ENCODE measurements at places on chromosomes 6 and 20.
A peak's percentile ranks its signal among the peaks of the same experiment; 100 is the strongest.

GRCh38 chr6:11917951-11918738 lies 94.0 kb upstream of the HIVEP1 start:
- DNase-seq: no peak

DNA sequence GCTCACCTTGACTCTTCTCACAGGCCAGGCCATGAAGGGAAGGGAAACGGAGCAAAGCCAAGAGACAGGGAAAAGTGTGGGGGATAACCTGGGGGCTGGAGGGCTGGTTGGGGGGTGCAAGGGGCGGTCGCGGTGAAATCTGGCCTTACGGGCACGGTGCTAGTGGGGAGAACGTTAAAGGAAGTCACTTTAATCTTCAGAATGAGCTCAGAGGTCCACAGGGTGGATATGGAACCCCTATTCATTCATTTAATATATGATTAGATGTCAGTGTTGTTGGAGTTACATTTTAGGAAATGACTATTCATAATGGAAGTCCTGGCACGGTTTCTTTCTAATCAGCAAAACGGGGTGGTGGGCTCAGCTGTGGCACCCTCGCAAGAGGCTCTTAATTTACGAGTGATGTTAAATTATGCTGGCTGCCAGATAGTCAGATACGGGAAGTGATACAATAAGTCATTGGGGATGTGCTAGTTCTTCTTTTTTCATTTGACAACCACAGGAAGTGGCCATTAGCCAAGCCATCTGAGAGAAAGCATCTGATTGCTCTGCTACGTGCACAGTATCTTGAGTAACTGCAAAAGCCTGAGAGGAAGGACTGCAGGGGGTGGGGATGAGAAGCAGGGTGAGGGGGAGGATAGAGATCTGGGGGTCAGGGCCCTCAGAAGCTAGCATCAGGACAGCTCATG lies 253.0 kb downstream of the QKI start:
- no peak for DNase-seq

- no peak for DNase-seq
Observed at GRCh38 chr6:5610640-5611039, 349.3 kb downstream of the FARS2 start.

GRCh38 chr20:56843817-56844216 lies 214.7 kb downstream of the TFAP2C start:
- DNase-seq: no peak

GRCh38 chr20:19213946-19214490 lies 1.6 kb downstream of the SLC24A3 start:
- no peak for DNase-seq

DNA sequence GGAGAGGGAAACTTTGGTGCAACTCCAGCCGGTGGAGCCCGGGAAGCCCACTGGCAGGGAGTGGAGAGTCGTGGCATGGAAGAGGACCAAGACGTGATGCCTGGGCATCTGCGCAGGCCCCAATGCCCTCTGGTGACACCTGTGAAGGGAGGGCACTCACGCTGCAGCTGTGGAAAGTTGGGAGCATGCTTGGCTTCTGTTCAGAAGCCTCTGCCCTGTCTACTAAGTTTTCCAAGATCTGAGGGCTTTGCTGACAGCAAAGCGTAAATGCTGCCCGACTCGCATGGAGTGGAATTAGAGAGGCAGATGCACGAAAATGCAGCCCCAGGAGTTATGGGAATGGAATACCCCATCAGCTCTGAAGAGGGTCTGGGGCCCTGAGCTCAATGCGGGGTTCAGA lies 75.7 kb downstream of the SYNDIG1 start:
- peak; percentile 73 for DNase-seq

GRCh38 chr6:106383573-106383972 lies 23.1 kb downstream of the CRYBG1 start:
- no peak for DNase-seq

- no peak for DNase-seq
Observed at GRCh38 chr6:125818772-125819260, 28.1 kb downstream of the NCOA7 start.

- no peak for DNase-seq
Observed at GRCh38 chr20:34512955-34513419, 3.2 kb upstream of the DYNLRB1 start.

DNA sequence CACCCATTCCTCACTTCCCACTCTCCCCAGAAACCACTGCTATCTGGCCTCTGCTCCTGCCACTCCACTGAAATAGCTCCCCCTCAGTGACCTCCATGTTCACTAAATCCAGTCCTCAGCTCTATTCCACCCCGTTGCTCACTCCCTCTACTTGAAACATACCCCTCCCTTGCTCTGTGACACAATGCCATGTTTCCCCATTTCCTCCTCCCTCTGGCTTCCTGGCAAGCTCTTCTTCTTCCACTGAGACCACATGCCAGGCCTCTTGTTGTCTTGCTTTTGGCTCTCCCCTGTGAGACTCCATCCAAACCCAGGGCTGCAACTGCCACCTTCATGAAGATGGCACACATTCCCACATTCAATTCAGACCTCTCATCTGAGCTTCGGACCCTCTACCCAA lies 13.9 kb downstream of the TMEM151B start:
- DNase-seq: no peak

DNA sequence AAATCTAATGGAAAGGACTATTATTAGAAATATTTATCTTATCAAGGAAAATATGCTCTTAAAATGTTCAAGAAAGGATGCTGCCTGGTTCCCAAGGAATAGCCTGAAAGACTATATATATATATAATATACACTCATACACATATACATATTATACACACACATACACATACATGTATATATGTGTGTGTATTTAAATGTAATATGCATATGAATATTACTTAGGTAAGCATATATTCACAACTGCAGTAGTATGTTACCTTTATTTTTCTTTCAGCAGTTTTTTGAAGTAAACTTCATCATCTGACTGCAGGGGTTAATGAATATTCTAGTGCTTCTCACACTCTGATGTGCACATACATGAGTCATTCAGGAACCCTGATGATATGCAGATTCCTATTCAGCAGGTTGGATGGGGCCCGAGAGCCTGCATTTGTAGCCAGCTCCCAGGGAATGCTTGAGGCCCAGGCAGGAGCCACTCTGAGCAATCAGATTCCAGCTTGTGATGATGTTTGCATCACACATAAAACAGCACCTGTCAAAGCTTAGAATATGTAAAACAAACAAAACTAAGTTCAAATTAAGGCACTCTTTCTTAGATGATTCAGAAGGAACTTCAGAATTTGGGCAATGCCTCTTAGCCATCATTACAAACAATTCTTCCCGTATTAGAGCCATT lies 16.1 kb downstream of the MYLK4 start:
- DNase-seq: no peak

DNA sequence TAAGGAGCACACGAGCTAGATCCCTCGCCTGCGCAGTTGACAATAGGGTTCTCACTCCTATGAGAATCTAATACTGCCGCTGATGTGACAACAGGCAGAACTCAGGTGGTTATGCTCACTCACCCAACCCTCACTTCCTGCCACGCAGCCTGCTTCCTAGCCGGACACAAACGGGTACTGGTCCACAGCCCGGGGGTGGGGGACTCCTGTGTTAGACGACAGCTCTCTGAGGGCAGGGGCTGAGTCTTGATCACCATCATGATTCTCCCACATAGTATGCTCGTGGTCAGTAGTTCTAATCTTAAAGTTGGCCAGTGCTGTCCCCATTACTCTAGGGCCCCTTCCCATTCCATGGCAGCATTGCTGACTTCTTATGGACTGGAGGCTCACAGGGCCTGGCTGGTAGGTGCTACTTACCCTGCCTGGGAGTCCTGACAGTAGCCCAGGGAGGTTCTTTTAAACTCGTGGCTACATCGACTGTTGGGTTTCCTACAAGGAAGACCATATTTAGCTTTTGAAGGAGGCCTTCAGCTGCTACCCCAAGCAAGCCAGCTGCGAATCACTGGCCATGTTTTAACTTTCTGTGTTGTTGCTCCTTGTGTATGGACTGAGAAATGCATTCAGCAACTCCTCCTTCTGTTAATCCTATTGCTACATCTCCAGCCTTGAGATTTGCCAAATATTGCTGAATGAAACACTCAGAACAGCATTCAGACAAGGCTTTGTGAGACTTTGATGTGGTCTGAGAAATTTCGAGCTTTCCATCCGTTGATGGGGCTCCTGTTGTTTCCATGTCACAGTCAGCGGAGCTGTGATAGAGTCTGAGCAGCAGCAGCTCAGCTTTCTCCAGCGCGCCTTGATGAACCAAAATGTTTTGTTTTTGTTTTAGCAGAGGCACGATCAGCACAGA lies 300.3 kb downstream of the NRN1 start:
- DNase-seq: no peak

DNA sequence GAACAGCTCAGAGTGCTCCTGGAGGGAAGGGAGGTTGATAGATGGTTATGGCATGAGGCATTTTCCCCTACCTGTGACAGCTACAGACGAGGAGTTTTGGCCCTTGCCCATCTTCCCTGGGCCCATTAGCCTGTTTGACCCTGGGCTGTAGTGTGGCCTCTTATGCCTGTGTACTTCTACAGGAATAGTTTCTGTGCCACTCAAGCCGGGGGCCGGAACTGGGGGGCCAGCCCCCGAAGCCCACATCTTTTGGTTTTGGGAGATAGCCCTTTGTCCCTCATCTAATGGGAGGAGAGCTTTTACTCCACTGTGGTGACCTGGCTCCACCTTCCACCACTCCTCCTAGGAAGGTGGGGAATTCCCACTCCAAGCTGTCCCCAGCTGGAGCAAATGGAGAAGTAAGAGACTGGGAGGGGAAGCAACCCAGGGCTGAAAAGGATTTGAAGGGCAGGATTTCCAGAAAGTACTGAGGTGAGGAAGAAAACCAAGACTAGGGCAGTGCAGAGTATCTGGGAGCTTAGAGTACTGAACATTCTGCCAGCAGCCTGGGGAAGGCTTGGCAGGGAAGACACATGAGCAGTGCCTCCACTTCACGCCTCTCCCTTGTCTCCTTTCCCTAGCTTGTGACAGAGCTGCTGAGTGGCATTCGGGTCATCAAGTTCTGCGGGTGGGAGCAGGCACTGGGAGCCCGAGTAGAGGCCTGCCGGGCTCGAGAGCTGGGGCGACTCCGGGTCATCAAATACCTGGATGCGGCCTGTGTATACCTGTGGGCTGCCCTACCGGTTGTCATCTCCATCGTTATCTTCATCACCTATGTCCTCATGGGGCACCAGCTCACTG lies 6.9 kb downstream of the ABCC10 start:
- no peak for DNase-seq

GRCh38 chr20:36826554-36827244 lies 49.2 kb upstream of the TLDC2 start:
- DNase-seq: no peak

DNA sequence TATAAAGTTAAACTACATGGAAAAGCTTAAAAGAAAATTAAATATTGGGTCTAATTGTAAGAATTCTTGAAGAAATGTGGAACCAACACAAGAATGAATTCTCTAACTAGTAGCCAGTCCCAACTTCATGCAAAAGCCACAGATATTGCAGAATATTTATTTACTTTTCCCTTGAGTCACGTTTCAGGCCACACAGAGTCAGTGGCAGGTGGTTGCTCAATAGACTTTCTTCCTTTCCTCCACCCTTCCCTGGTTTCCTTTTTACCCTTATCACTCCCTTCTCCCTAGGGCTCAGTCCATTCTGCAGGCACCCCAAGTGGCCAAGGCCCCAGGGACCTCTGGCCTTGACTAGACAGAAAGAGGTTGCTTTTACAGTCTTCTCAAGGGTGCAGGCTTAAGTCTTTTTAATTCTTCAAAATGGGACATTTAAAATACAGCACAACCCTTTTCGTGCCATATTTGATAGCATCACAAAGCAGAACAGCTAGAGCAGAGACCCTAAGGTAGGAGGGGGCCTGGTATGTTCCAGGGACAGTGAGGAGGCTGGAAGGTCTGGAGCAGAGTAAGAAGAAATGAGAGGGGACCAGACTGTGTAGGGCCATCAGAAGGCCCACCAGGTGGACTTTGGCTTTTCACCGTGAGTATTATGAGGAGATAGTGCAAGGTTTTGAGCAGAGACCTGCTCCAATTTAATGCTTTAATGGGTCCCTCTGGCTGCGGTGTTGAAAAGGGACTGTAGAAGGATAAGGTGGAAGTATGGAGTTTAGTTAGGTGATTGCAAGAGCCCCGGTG lies 65.0 kb downstream of the HDDC2 start:
- DNase-seq: no peak

DNA sequence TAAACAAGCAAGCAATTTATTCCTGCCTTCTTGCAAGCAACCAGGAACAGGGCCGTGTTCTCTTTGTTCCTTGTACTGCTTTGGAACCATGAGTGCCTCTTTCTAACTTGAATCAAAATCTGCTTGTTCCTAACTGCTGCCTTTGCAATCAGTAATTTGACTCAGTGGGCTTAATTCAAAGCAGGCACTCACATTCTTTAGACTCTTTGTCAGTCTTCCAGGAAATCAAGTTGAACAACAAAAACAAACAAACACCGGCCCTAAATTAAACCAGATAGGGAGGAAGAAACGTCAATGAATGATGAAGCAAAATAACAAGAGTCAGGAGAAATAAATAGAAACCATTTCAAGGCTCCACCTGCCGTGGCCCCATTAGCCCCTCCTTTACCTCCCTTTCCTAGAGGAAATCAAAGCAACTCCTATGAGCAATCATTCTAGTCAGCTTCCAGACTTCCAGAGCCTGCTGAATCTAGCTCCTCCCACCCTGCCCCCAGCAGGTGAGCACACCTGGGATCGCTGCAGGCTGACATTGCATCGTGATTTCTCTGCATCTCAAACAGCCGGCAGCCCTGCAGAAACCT lies 582.2 kb upstream of the FLRT3 start:
- DNase-seq: no peak

GRCh38 chr6:70894001-70894400 lies 62.9 kb downstream of the B3GAT2 start:
- DNase-seq: no peak

GRCh38 chr6:168909288-168909687 lies 344.4 kb downstream of the THBS2 start:
- no peak for DNase-seq

GRCh38 chr20:48107560-48107959 lies 322.3 kb upstream of the SULF2 start:
- DNase-seq: no peak

DNA sequence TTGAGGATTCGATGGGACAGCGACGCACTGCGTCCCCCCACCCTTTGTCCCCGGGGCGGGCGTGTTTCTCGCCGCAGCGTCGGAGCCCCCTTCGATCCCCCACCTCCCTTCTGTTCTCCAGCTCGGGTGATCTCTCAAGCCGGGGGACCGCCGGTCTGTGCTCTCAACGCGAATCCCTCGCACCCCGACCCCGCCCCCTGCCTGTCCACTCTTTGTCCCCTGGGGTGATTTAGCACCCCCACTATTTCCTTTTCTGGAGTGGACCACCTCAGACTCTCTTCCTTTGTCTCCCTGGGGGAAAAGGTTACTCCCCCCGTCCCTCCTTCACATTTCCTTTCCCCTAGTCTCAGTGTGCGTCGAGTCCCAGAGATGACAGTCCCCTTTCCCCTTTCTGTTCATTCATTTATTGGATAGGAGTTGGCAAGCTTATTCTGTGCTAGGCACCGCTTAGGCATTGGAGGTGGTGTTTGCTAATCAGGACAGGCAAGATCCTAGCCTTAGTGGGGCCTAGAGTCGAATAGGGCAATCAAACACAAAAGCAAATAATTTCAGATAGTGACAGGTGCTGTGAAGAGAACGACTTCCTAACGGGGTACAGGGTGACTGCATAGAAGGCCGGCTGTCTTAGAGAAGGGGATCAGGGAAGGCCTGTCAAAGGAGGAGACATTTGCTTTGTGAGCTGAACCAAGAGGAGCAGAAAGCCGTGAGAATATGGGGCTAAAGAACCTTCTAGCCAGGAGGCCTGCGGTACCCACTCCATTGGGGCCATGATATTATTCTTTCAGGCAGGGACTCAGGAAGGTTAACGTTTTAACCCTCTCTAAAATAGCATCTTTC lies 741 bp downstream of the PTPN1 start:
- DNase-seq: no peak

Measured in osteocyte (in vitro differentiated cells).